T-cell (primary cell): ENCODE measurements at places on chromosomes 11 and 22.
A peak's percentile ranks its signal among the peaks of the same experiment; 100 is the strongest.

DNA sequence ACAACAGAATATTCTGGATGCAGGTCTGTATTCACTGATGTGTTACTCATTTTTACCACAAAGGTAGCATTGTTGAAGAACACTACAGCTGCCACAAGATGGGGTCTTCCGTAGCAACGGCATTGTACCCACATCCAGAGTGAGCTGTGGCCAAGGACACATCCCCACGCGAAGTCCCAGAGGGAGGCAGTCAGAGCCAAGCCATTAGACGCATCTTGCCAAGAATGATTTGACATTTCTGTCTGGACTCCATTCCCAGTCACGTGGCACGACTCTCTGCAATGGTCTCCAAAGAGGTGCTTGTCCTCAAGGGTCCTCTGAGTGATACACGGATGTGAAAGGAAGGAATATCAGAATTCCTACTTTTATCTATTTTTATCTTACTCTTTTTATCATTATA lies 15.5 kb downstream of the OPCML start:
- DNase-seq, result no peak

DNA sequence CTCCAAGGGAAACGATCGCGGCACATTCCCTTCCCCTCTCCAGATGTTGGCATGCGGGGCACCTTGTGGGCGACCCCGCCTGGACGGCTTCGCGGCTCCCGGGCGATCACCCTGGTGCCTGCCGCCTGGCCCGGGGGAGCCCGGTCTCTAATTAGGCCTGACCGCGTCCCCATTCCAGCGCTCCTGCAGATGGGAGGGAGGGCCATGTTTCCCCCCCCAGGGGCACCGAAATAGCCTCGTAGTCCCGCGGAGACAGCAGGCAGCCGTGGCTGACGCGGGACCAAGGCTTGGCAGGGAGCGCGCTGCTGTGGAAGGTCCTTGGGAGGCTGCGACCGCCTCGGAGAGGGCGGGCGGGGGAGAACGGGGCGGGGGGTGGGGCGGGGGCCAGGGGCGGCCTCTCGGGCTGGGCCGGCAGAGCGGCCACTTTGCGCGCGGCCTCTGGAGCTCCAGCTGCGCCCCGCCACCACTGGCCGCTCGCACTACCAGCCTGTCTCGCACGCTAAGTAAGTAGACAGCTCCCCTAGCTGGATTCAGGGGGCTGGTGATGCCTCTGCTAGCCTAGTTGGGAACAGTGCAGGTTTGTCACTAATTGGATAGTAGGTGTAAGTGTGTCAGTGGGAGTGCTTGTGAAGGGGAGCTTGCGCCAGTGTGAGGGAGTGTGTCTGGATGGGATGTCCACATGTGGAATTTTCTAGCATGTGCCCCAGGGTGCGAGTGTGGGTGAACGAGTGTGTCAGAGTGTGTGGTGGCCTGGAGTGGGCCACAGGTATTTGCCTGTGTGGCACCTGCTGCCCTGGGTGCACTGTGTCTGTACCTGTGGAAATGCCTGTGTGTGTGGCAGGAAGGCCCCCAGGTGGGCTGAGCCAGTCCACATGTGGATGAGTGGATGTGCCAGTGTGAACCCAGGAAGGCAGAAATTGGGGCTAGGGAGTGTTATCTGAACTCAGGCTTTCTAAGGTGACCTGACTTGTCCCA lies at the start of gene INSC:
Gene INSC, plus strand, starts transcription at position 423 of the 975 bp plus-strand sequence. CDS start 34,252 bp downstream, outside the sequence.
- DNase-seq, result no peak

DNA sequence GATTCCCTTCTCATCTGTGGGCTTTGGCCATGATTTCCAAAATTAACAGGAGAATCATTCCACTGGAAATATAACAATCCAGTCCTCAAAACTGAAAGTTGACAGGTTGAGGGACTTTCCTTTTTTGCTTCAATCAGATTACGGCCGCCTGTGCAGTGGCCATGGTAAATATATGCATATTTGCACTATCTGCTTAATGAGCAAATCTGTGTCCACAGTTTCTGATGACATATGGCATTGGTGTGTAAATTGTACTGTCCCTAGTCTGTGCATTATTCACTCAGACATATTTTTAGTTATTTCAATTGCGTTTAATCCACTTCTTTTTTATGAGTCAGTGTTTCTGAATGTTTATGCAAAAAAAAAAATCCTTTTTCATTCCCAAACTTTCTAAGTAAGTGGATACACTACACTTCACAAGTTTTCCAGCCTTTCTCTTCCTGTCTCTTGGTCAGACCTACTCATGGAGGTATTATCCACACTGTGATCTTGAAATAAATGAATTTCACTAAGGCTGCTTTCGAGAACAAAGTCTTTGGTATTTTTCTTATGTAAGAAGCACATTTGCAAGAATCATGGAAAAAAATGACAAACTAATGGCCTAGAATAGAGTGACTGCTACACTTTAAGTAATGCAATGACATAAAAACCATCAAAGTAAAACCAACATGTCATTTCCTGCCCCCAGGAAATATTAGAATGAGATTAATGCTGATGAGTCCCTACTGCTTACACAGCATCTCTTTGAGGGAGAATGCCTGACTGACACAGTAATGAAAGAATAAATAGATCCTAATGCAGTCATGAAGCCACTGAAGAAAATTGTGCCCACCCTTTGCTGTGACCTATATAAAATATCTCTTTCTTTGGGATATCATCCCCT lies 76.4 kb upstream of the MTNR1B start:
- no peak for DNase-seq

DNA sequence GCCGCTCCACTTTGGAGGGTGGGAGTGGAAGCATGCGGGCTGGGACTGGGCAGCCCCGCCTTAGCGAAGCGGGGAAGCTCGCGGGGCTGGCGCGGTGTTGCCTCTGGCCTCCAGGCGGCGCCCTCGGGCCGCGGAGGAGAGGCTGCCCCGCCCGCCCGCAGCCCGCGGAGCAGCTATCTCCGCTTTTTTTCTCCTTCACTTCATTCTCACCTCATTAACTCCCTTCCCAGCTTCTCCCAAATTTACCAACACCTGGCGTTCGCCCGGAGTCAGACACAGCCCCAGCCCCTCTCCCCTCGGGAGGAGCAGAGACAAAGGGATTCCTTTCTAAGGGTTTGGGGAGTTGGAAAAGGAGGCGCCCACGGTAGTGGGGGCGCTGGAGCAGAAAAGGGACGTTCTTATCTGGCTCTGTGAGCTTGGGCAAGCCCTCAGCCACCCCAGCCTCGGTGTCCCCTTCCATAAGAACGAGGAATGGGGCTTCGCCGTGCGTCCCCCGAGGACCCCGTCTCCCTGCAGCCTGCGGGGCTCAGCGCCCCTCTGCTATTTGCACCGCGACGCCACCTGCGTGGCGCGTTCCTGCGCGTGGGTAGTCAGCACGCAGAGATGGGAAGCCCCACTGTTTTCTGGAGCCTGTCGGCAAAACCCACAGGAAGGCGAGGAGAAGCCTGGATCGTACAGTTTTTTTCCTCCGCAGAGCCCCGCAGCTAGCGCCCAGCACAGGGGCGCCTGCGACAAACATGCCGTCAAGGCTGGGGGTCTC lies 1.5 kb upstream of the WNT11 start:
- DNase-seq, result peak; percentile 73

- DNase-seq, result no peak
Observed at GRCh38 chr22:38796262-38796957, 2.5 kb upstream of the DNAL4 start.

DNA sequence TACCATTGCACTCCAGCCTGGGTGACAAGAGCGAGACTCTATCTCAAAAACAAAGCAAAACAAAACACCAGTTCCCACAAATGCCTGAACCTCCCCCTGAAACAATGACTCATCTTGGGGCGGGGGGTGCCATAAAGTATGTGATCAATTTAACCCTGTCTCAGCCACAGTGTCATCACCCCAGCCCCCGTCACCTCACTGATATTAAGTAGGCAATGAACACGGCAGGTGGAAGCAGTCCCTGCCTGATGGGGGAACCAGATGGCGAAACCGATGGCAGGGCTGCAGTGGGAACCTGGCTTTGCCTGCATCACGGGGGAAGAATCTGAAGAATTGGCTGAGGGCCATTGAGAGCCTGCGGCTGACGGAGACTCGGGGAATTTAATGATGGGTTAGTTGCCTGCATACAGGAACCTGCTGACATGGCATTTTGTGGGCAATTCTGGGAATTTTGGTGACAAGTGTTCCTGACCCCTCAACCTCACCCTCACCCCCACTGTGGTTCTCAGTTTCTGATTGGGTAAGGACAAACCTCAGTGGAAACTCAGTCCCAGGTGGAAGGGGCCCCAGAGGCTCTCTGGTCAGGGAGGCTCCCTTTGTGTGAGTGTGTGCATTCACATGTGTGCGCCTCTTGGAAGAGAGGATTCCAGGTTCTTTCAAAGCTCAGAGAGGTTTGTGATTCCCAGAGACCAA lies 39.1 kb upstream of the SHISAL1 start:
- no peak for DNase-seq

GRCh38 chr11:36367806-36368680 lies 72.0 kb downstream of the PRR5L start:
- DNase-seq, result no peak

GRCh38 chr11:122343210-122343609 lies 227.2 kb upstream of the BLID start:
- DNase-seq, result no peak

DNA sequence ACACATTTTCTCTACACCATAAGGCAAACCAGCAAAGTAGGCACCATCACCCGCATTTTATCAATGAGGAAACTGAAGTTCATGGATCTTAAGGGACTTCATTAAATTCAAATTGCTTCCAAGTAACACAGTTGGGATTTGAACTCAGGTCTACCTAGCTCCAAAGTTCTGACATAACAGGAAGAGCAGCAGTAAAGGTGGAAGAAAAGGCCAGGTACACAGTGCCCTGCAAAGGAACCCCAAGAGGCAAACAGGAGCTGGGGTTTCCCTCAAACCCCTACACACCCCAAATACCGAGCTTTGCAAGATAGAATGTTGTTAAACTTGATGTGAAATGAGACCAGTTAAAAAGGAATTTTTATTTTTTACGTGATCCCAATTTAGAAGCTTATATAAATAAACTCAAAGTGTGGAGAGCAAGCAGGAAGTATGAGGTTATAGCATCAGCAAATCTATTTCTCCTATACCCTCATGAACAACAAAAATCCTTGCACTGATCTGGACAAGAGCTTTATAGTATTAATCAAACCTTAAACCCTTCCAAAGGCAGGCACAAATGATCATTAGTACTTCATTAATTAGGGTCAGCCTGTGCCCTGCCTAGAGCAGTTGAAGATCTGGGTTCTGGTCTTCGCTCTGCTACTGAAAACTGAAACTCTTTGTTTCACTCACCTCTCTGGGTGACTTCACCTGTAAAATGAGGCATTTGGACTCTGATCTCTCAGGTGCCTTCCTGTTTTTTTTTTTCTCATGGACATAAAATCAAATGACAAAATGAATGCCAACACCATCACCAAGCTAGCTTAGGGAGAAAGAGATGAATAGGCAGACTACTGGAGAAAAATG lies 36.5 kb downstream of the SYTL2 start:
- no peak for DNase-seq

DNA sequence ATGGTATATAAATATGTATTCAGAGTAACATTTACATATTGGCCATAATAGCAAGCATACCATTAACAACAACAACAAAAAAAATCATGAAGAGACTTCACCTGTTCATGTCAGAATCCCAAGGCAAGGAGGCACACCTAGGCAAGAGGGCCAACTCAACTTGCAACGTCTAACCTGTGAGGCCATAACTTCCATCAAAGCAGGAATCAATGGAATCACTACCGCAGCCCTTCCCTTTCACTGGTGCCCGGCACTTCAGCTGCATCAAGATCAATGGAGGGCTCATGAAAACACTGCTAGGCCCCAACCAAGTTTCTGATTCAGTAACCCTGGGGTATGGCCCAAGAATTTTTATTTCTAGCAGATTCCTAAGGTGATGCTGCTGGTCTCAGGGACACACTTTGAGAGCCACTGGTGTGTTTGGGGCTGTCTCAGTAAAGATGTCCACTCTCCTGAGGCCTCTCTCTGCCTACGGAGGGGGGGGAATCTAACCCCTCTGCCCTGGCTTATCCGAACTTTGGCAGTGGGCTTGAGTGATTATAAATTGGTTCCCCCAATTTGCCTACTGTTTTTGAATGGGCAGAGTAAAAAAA lies 8.0 kb downstream of the ZFTA start:
- no peak for DNase-seq

- DNase-seq, result no peak
Observed at GRCh38 chr11:94423507-94423906, 22.3 kb upstream of the GPR83 start.

GRCh38 chr11:91396236-91397133 lies 828.1 kb upstream of the FAT3 start:
- DNase-seq, result no peak

GRCh38 chr22:32204856-32205722 lies at the start of gene RFPL2:
Gene RFPL2, minus strand, starts transcription at chr22:32205073. Its CDS starts 2,622 bp downstream, at chr22:32202451.
- peak; percentile 52 for DNase-seq

DNA sequence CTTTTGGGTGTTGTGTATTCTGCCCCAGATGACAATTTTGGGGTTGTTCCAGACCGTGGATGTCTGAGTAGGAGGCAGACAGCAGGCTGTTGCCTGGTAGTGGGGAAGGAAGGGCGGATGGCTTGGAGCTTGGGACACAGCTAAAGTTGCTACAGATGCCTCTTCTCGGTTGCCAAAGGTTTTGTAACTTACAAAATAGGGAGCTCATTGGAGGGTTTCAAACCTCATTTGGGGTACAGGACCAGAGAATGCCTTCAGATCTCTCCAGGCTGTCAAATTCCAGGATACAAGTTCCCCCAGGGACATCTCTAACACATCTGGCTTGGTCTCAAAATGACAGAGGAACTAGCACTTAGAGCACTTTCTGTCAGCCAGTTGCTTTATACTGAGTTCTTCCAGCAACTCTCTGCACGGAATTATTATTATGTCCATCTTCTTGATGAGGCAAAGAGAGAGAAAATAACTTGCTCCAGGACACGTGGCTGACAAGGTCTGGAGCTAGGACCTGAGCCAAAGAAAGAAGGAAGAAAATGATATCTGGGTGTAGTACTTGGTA lies 56.0 kb downstream of the SLC1A2 start:
- DNase-seq, result no peak

DNA sequence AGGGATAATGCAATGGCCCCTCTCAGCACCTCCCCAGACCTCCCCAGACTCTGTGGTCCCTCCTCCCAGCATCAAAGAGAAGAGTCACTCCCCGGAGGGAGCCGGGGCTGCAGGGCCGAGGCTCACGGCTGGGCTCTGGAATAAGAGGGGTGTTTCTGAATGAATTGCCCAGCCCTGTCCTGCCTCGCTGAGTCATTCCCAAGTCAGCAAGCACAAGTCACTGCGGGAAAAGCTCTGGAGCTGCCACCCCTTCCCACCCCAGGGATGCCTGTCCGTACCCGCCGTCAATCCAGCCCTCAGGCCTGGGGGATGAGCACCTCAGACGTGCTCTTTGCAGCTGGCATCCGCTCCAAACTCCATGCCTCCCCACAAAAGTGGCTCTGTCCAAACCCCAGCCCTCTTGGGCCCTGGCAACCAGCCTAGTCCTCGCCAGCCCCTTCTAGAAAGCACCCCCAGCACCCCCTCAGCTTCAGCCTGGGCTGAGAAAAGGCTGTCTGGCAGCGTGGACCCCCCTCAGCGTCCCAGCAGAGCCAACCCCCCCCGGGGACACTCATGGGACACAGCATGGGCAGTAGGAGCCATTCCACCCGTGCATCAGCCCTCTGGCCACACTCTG lies 22.7 kb downstream of the CELSR1 start:
- DNase-seq, result no peak

- DNase-seq, result no peak
Observed at GRCh38 chr22:40493441-40493840, 123.0 kb downstream of the SGSM3 start.

- no peak for DNase-seq
Observed at GRCh38 chr11:985406-985805, 51.1 kb downstream of the MUC6 start.
